ENCODE measurements at places on chromosomes 6 and 20.

GRCh38 chr6:141267420-141267819 is 865.3 kb upstream of the GJE1 start:
- no peak for DNase-seq

- no peak for DNase-seq
Measured at GRCh38 chr20:50191065-50191543, 474 bp downstream of the CEBPB start.

DNA sequence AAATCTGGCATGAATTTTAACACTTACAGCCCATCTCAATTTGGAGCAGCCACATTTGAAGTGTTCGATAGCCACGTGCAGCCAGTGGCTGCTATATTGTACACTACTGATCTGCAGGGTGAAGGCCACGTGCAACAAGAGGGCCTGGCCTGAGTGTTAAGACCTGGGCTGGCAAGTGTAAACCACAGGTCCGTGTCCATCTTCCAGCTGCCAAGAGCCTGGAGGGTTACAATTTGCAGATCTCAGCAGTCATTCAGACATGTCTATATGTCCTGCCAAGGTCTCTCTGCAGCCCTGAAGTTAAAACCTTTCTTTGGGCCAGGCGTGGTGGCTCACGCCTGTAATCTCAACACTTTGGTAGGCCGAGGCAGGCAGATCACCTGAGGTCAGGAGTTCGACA is 14.1 kb downstream of the SGK2 start:
- DNase-seq: no peak

DNA sequence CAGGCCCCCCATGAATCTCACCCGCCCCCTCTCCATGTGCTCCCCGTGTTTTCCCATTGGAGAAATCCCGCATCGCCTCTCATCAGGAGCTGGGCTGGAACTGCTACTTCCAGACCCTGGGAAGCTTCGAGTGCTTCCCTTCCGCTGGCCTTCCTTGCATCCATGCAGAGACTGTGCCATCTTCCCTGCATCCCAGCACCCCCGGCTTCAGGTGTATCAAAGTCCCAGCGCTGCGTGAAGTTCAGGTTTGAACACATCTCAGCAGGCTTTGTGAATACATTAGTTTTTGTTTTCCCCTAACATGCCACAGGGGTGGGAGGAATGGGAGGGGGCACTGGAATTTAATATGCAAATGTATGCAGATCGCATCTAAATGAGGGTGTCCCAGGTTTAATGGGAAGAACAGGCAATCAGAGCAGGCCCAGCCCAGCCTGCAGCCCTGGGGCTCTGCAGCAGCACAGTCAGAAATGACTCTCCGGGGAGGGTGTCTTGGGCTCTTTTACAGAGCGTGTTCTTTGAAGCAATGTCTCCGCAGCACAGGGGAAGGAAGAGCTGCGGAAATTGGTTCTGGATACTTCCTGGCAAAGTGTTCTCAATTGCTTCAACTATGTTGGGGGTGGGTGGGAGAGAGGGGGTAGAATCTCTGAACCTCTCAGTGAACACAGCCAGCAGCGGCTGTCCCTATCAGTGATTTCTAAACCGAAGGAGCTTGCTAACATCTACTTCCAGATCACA is 8.3 kb upstream of the MMP9 start:
- DNase-seq: no peak

DNA sequence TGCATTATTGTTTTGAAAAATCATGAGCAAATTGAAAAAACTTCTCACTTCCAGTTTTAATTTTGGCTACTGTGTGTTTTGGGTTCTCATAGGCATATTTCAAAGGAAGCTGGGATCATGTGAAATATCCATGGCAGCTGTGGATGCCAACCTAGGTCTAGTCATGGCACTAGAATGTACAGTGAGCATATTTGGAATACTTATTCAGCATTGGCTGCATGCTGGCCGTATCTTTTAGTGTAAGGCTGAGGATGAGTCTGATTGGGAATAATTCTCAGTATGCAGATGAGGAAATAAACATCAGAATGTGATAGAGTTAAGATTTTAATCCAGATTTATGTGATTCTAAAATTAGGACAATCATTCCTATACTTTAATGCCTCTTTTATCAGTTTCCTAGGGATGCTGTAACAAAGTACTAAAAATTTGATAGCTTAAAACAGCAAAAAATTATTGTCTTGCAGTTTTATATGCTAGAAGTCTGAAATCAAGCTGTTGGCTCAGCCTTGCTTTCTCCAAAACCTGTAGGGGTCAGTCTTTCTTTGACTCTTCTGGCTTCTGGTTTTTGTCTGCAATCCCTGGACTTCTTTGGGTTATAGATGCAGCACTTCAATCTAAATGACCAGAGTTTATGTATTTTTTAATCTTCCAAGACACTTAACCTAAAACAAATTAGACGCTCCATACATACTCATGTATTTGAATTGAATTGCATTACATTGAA is 37.7 kb upstream of the DEFB112 start:
- DNase-seq: peak; percentile 64

DNA sequence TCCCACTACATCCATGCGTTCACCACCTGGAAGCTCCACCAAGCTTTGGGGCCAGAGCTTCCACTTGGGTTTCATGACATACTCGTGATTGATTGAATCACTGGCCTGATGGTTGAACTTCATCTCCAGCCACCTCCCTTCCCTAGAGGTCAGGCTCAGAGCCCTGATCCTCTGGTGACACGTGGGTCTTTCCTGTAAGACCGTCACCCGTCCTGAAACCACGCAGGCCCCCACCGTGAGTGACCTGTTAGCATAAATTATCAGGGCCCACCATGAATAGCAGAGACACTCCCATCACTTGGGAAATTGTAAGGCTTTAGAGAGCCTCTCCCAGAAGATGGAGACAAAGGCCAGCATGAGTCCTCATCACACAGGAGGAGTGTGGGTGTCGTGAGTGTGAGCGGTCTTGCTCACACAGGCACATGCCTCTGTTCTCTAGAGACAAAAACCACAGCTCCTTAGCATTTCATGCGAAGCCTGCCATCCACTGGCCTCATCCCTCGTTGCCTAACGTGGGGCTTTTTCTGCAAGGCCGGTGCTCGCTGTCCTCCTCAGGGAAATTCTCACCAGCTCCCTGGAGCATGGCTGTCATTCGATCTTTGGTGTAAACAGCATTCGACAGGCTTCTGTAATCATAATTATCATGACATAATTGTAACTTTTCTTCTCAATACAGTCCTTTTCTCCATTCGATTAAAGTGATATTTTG is 65.1 kb upstream of the DUSP22 start:
- DNase-seq: no peak

- DNase-seq: no peak
Measured at GRCh38 chr20:43900121-43900466, 14.6 kb upstream of the TOX2 start.

DNA sequence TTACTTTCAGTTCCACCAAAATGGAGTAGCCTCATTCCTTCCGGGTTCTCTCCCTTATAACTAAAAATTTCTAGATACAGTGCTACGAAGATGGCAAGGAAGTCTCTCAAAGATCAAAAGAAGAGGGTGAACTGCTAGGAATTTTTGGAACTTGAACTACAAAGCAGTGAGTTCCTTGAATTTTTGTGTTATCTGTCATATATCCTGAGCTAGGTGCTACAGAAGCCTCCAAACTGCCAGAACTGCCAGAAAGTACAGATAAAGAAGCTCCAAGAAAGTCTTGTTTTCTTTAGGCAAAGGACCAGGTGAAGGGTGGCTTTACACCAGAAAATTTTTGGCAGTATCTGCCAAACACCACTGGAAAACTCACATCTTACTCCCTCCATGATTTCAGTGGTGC is 218.8 kb upstream of the FLRT3 start:
- no peak for DNase-seq

- no peak for DNase-seq
Measured at GRCh38 chr6:84013931-84014330, 19.6 kb upstream of the MRAP2 start.

DNA sequence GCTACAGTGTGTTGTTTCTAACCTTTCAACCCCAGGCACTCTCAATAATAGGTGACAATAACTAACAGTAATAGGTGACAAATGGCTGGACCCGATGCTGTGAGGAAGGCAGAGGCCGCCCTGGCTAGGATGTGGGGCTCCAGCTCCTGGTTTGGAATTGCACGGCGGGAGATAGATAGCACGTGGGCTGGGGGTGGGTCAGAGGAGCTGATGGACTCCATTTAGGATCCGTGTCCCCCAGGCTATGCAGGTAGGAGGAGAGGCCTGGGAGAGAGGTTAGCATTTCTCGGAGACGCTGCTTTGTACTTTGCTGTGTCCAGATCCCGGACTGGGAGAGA is 61.4 kb downstream of the EZR start:
- DNase-seq: no peak

DNA sequence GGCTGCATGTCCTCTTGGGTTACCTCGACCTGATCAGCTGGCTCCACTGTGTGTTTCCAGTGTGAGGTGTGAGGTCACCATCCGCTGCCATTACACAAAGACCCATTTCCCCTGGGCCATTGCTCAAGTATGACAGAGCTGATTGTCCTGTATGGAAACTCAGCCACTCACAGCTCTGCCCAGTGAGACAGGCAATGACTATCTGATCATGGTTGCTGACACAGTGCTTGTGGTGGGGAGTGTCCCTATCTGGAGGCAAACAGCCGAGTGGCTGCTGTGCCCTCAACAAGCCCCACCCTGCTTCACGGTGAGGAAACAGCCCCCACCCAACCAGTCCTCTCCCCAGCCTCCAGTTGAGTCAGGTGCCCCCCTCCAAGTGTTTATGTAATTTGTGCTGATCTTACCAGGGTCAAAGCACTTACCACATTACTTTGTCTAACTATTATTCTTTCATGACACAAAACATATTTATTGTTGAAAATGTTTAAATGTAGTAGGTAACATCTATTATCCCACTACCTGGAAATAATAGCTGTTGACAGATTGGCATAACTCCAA is 11.7 kb upstream of the MAPK13 start:
- no peak for DNase-seq

GRCh38 chr6:51292659-51293058 is 474.0 kb downstream of the TFAP2B start:
- no peak for DNase-seq

GRCh38 chr20:35837577-35838195 is 65.9 kb downstream of the PHF20 start:
- no peak for DNase-seq

- DNase-seq: no peak
Measured at GRCh38 chr6:5379647-5380242, 118.4 kb downstream of the FARS2 start.

GRCh38 chr20:38090061-38090460 is 56.5 kb downstream of the RPRD1B start:
- no peak for DNase-seq

DNA sequence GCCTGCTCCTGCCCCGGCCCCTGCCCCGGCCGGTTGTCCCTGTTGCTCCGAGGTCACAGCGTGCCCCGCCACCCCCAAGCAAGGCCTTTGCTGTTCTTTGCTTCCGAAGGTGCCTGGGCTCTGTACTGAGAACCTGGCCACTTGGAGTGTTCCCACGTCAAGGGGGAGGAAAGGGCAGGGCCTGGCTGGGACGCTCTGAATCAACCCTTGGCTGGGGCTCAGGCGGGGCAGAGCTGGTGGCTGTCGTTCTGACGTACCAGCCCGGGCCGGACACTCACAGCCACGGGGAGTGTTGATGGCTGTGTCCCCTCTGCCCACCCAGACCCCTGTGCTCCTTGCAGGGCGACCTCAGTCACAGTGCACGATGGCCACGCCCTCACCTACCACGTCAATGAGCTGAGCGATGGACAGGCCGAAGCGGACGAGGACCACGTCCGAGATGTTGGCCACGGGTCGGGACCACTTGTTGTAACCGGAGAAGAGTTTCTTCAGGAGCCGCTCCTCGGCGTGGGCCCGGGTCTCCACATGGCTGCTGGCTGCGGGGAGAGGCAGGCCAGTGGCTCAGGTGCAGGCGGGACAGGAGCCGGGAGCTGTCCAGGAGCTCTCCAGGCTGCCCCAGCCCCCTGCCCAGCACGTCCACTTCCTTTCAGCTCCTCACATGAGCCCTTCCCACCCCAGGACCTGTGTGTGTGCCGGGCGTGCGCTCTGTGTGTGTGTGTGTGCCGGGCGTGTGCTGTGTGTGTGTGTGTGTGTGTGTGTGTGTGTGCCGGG is 1.8 kb downstream of the CHRNA4 start:
- DNase-seq: no peak

DNA sequence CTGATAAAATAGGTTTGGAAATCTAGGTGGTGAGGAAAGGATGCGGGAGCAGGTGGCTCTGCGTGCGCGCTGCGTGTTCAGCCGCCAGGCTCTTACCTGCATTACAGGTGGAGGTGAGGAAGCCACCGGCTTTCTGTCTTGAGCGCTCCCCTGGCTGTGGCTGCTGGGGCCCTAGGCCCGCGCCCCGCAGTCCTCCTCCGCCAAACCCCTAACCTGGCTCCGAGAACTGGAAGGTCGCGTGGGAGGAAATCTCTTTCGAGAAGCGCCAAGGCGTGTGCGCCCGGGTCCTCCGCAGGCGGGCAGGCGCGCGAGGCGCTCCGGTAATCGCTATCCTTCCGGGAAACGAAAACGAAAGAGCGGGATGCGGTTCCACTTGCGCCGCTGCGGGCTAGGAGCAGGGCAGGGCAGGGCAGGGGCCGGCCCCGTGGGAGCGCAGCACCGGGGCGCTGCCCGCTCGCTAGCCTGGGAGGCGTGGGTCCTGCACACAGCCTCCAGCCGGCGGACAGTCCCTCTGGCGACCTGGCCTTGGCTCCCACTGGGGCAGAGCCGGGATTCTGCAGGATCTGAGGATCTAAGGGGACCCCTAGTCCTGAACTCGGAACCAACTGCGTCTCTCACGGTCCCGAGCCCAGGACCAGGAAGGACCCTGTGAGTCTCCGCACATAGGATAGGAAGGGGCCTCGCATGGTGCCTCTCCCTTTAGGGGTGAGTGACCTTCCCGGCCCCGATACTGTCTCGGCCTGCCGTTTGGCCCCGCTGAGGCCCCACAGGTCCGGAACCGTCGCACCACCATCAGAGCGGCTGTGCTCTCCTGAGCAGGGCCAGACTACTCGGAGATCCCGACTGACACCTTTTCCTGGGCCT is at the start of gene ETV7:
ETV7 (minus strand) TSS at position 230 of the 864 bp plus-strand sequence; CDS start at position 102, 128 bp downstream.
- DNase-seq: no peak

GRCh38 chr6:164109770-164110140 is 695.2 kb downstream of the QKI start:
- DNase-seq: no peak

DNA sequence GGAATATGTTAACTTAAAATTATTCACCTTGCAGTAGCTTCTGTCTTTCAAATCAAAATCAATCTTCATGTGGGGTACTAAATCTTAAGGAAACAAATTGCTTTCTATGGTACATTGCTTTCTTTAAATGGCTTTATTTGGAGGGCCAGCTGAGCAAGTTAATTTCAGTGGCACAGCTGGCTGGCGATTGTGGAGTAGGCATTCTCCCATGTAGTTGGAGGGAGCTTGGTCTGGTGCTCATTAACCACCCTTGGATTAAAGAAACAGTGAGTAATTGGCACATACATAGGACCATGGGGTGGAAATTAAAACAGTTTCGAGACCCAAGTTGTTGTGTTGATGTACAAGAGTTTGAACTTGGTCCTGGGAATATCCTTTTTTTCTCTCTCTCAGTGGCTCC is 201.3 kb upstream of the CHD6 start:
- no peak for DNase-seq
